Muscle of leg (tissue), 16 donors: ENCODE measurements at places on chromosomes 6 and 20.

GRCh38 chr6:156866220-156867015 is 89.2 kb downstream of the ARID1B start:
- no peak for DNase-seq

DNA sequence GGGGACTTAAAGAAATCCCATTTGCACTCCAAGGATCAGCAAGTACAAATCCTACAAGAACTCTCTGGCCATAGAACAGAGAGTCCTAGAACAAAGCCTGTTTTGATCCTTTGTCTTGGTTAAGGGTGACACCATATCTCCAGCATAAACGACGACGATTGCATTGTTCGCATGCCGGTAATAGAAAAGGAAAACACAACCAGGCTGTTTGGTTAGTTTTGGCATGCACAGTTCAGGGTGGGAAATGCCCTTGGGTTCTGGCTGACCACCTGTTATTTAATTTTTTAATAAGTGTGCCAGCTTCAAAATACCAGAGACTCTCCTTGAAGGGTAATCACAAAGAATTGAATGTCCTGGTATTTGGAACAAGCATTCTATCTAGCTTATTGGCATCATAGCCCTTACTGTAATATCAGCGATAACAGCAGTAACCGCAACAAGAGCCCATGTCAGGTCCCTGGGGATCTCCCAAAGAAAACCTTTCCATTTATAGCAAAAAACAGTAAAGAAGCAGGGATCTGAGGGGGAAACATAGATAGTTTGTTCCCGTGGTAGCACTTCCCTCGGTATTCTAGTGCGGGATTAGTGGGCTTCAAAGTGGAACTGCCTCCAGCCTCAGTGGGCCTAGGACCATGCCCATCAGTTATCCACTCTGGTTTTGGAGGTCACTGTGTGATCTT is 77.1 kb downstream of the TMEM170B start:
- no peak for DNase-seq

DNA sequence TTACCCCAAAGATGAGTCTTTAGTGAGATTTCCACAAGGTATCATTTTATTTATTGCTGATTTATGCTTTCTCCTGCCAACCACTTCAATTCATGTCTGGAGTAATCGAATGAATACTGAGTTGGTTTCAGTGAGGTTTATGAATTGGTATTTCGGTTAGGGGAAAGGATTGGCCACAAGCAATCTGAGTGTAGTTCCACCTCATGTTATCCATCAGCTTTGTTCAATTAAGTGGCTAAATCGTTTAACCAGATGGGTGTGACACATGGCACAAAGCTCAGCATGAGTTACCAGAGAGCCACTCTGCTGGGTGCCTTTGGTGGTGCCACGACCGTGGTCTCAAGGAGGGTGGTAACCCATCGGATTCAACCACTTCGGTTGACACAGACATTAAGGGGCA is 148.2 kb downstream of the FNDC1 start:
- no peak for DNase-seq

- no peak for DNase-seq
Observed at GRCh38 chr6:21653905-21654304, 60.4 kb downstream of the SOX4 start.

DNA sequence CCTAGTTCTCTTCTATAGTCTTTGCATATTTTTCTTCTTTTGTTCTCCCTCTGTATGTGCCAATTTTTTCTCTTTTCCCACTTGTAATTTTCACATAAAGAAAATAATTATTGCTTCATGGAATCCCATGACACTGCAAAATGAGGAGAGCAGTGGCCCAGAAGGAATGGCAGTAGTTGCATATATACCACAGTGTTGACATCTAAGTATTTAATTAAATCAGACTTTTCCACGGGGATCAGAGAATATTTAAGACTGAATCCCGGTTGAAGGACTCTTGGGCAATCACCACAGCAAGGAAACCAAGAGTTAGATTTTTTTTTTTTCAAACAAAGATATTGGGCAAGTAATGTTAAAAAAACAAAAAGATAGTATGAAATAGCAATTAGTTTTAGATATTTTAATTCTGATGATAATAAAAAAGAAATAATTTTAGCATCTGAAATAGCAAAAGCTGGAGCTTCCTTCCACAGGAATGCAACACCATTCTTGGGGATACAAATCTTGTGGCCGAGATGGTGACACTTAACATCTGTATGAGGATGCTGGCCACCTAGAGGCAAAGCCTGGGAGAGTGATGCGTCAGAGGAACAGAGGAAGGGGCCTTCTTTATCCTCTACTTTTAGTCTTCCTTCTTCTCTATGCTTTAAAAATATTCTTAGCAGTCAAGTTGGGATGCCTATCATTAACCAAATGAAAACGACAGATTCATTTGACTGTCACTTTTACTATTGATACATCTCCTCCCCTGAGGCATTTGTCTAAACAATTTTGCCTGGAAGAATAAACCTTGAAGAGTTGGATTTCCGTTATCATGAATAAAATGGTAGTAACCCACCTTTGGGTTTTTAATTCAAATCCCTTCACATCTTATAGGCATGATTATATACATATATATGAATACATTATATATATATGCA is 356.2 kb downstream of the GJA1 start:
- no peak for DNase-seq

- DNase-seq, result peak; percentile 13
Observed at GRCh38 chr20:11754451-11754850, 163.2 kb upstream of the BTBD3 start.

GRCh38 chr6:152091851-152092341 is 284.4 kb downstream of the ESR1 start:
- DNase-seq, result no peak

- DNase-seq, result no peak
Observed at GRCh38 chr6:157558487-157559200, 177.7 kb downstream of the ZDHHC14 start.
